Natural killer cell (primary cell): ENCODE measurements at places on chromosomes 1 and 21. TPM values are rescaled to one million over a fixed set of nuclear protein-coding genes. Genes with fewer than 3 reads are reported as not detected.

PBX1 gene
- total RNA-seq, result 1.4 TPM

GRCh38 chr1:14800500-14801076, 202.1 kb downstream of the KAZN start:
- DNase-seq, result no peak

DNA sequence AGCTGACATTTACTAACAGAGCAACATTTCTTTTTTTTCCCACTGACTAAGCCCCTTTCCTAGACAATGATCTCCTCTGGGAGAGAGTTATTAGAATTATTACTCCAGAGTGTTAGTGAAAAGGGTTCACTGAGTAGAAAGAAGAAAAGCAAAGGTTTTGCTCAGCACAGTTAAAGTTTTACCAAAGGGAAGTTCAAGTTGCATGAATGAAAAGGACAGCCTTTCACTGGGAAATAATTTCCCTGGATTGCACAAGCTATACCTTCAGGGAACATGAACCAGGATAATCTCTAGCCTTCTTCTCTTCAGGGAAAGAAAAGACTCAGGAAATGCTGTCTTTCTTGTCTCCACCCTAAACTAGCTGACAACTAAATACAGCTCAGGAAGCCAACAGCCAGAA, 71.4 kb upstream of the ESRRG start:
- no peak for DNase-seq

CNN3 gene
- total RNA-seq, result 1.7 TPM
